ENCODE measurements at places on chromosomes 5 and 9.

DNA sequence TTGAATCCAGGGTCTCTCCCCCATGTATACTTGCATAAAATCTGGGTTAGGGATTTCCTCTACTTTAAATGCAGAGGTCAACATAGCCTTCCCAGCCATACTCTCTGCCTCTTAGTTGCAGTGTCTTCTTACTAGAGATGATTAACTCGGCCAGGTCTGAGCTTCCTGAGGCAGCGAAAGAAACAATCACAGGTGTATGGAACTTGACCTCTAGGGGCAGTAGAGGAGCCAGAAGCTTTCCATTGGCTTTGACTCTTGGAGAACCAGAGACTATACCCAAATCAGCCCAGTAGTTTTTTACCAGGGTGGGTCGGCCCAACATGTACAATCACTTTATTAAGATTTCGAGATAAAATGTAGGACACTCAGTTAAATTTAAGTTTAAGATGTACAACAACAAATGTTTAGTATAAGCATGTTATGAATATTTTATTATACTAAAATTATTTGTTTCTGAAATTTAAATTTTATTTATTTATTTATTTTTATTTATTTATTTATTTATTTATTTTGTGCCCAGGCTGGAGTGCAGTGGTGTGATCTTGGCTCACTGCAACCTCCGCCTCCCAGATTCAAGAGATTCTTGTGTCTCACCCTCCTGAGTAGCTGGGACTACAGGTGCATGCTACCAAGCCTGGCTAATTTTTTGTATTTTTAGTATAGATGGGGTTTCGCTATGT, 48.0 kb upstream of the DMRT3 start:
- no peak for DNase-seq

- DNase-seq, result no peak
Observed at GRCh38 chr5:148542812-148543211, 111.5 kb downstream of the HTR4 start.

- no peak for DNase-seq
Observed at GRCh38 chr5:24547132-24547531, 97.6 kb downstream of the CDH10 start.

GRCh38 chr5:4553130-4553529, 587.0 kb upstream of the ADAMTS16 start:
- DNase-seq, result no peak

- no peak for DNase-seq
Observed at GRCh38 chr9:108855888-108856287, at the start of gene ACTL7B. Gene ACTL7B (minus strand): TSS chr9:108855986. CDS start chr9:108855930, 56 bp downstream.

DNA sequence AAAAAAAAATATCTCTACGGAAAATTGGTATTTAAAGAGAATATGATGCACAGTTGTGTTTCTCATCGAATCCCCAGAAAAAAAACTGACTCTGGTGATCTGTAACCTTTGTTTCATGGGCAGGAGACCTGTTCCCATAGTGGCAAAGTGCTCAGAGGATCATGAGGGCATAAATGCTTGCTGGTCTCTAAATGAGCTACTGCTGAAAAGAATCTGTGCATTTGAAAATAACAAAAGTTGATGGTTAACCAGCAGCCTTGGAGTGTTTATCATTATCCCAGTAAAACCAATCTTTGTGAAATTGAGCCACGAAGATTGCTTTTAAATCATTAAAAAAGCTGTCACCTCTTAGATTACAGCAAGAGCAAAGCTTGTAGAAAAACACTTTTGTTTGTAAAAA, 775.4 kb downstream of the MTRR start:
- DNase-seq, result no peak

- DNase-seq, result no peak
Observed at GRCh38 chr9:134619448-134619982, 22.1 kb upstream of the COL5A1 start.

DNA sequence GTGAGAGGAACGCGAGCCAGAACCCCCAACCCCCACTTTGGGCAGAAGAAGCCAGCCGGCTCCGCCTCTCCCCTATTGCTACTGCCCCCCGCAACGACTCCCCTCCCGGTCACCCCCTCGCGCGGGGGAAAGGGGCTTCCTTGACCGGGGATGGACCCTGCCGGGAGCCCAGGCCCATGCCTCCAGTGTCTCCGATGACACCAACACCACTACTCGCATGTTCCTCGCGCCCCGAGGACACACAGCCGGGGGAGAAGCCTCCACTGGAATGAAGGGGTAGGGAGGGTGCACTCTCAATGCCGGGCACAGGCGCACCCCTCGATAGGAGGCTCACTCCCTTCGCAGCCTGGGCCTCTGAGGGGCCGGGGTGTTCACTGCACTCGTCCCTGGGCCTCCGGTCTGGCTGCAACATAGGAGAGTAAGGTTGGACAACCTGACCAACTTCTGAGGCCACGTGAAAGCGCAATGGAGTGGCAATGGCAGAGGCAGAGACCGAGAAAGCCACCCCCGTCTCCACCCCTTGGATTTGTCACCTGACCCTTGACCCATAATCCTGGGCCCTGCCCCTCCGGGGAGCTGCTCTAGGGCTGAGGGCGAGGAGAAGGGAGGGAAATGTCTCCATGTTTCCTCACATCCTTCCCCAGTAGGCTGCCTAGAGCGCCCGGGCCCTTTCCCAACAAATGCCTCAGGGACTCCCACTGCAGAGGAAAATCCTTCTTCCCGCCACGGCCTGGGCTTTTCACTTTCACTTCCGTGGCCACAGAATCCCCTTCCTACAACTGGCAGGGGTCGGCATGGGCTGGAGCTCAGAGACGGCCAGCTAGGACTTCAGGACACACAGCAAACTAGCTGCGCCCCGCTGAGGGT, 1.1 kb upstream of the CNTFR start:
- no peak for DNase-seq

Measured in CD4-positive, alpha-beta T cell treated with Interleukin-17A for 1 hour (primary cell).